ENCODE measurements at places on chromosomes 16 and 17. TPM values are rescaled to one million over a fixed set of nuclear protein-coding genes. Genes with fewer than 3 reads are reported as not detected.

The ABI3 gene
- polyA plus RNA-seq: not detected

The GLYR1 gene
- polyA plus RNA-seq: 38.7 TPM

The PRAC2 gene
- polyA plus RNA-seq: not detected

The MYH13 gene
- polyA plus RNA-seq: not detected

The NPIPA7 gene
- polyA plus RNA-seq: 22.5 TPM

The KIF18B gene
- polyA plus RNA-seq: 5.1 TPM

The C17orf67 gene
- 0.52 TPM for polyA plus RNA-seq

The CLEC3A gene
- polyA plus RNA-seq: not detected

The LITAF gene
- polyA plus RNA-seq: 85.4 TPM

DNA sequence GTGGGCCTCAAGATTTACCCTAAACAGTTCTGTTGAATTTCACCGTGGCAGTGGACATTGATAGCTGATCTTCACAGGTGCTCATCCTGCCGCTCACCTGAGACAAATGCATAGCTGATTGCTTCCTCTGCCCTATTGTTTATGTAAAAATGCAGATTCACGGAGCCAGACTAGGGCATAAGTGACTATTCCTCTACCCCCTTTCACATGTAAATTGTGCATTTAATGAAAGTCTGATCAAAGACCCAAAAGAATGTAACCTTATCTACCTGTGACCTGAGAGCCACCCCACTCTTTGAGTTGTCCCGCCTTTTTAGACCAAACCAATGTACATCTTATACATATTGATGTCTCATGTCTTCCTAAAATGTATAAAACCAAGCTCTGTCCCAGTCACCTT, 312.4 kb upstream of the CDH5 start:
- no peaks in the 10 kb centered on the region for H3K27me3 ChIP-seq
- H3K4me1 ChIP-seq: no peaks in the 10 kb centered on the region
- DNase-seq: no peak
- H3K27ac ChIP-seq: no peak overlapping the region

GRCh38 chr17:48552466-48553189, 7.7 kb upstream of the HOXB2 start:
- no peaks in the 10 kb centered on the region for H3K36me3 ChIP-seq
- H3K27me3 ChIP-seq: peaks cover 17% of the 10 kb centered on the region
- no peak overlapping the region for H3K4me3 ChIP-seq
- DNase-seq: no peak
- no peak overlapping the region for H3K27ac ChIP-seq
- peaks cover 14% of the 10 kb centered on the region for H3K4me1 ChIP-seq

- no peaks in the 10 kb centered on the region for H3K36me3 ChIP-seq
- H3K4me3 ChIP-seq: no peak overlapping the region
- H3K27me3 ChIP-seq: no peaks in the 10 kb centered on the region
Observed at GRCh38 chr16:10787304-10787703, 31.3 kb downstream of the TVP23A start.

DNA sequence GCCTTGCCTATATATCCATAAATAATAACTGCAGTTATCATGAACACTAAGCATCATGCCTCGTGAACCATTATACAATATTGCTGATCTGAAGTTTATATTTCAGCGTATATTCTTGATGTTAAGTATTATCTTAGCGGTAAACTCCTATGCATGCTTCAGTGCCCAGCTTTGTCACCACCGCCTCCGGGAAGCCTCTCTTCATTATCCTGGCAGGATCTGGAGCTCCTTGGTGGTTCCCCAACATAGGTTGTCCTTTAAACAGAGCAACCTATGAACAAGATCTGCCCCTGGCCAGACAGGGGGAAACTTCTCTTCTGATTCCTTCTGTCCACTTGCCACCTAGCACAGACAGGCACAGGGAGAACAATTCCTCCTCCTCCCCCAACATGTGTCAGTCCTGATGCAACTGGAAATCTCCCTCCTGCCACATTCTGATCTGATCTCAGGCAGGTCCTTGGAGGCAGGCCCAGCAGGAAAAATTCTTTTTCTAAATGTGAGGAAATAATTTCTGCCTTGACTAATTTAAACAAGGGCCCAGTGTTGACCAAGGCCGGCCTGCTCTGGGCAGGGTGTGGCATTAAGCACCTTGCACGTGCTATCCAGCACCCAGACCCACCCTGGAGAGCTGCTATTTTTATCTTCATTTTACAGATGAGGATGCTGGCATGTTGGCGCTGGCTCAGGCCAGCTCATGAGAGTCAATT, 22.4 kb downstream of the SPNS2 start:
- DNase-seq: peak; percentile 41
- peaks cover 12% of the 10 kb centered on the region for H3K4me1 ChIP-seq
- H3K27ac ChIP-seq: peak overlapping the region; percentile 2
- no peak overlapping the region for H3K4me3 ChIP-seq
- no peaks in the 10 kb centered on the region for H3K36me3 ChIP-seq
- peaks cover 4% of the 10 kb centered on the region for H3K27me3 ChIP-seq

DNA sequence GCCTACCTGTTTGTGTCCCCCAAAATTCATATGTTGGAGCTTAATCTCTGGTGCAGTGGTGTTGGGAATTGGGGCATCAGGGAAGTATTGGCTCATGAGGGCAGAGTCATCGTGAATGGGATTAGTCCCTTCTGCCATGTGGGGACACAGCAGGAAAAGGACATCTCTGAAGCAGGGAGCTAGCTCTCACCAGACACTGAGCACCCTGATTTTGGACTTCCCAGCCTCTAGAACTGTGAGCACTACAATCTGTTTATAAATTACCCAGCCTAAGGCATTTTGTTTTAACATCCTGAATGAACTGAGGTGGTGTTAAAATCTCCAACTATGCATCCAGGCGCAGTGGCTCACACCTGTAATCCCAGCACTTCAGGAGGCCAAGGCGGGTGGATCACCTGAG, 206.0 kb downstream of the SEC14L1 start:
- DNase-seq: no peak
- H3K4me3 ChIP-seq: no peak overlapping the region
- H3K36me3 ChIP-seq: peaks cover 5% of the 10 kb centered on the region
- no peak overlapping the region for H3K27ac ChIP-seq
- H3K4me1 ChIP-seq: peaks cover 3% of the 10 kb centered on the region

DNA sequence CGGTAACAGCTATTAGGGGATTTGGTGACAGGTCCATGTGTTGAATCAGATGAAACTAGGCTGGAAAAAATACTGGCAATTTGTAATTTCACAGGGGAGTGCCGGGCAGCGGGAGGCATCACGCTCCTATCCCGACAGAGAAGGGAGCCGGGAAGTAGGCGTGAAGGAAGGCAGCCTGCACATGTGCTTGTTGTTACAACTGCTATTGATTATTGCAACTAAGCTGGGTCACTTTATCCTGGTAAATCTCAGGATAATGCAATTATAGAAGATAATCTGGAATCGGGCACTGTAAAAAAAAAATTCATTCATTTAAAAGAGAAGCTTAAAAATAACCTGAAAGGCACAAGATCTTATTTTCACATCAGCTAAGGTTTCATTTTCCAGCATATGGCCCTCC, 180.6 kb downstream of the FOXL1 start:
- no peaks in the 10 kb centered on the region for H3K36me3 ChIP-seq
- no peak overlapping the region for H3K27ac ChIP-seq
- peaks cover 4% of the 10 kb centered on the region for H3K4me1 ChIP-seq
- no peak for DNase-seq
- H3K27me3 ChIP-seq: peaks cover 21% of the 10 kb centered on the region

DNA sequence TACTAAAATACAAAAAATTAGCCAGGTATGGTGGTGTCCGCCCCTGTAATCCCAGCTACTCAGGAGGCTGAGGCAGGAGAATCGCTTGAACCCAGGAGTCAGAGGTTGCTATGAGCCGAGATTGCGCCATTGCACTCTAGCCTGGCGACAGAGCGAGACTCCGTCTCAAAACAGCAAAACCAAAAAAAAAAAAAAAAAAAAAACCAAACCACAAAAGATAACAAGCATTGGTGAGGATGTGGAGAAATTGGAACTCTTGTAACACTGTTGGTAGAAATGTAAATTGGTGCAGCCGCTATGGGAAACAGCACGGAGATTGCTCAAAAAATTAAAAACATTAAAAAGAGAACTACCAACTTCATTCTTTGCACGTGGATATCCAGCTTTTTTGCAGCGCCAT, 119.4 kb downstream of the OR1D5 start:
- no peak overlapping the region for H3K27ac ChIP-seq
- no peaks in the 10 kb centered on the region for H3K4me1 ChIP-seq
- DNase-seq: no peak
- peaks cover 2% of the 10 kb centered on the region for H3K36me3 ChIP-seq

DNA sequence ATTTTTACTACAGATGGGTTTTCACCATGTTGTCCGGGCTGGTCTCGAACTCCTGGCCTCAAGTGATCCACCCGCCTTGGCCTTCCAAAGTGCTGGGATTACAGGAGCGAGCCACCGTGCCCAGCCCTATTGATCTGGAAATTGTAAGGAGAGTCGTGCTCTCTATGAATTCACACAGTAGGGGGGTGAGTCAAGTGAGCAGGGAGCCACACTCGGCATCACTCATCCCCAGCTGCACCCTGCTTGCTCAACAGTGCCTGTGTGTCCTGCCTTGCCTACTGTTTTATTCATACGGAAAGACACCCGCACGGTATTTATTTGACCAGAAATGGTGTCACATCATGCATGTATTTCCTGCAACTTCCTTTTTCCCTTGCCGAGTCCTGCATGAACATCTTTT, 157.2 kb upstream of the FOXF1 start:
- H3K36me3 ChIP-seq: no peaks in the 10 kb centered on the region
- H3K27ac ChIP-seq: no peak overlapping the region
- H3K4me1 ChIP-seq: no peaks in the 10 kb centered on the region

Data from keratinocyte (primary cell).